ENCODE measurements at places on chromosomes 11 and 22.

GRCh38 chr22:42389143-42389542, 43.1 kb downstream of the NFAM1 start:
- peak; percentile 83 for ATAC-seq

DNA sequence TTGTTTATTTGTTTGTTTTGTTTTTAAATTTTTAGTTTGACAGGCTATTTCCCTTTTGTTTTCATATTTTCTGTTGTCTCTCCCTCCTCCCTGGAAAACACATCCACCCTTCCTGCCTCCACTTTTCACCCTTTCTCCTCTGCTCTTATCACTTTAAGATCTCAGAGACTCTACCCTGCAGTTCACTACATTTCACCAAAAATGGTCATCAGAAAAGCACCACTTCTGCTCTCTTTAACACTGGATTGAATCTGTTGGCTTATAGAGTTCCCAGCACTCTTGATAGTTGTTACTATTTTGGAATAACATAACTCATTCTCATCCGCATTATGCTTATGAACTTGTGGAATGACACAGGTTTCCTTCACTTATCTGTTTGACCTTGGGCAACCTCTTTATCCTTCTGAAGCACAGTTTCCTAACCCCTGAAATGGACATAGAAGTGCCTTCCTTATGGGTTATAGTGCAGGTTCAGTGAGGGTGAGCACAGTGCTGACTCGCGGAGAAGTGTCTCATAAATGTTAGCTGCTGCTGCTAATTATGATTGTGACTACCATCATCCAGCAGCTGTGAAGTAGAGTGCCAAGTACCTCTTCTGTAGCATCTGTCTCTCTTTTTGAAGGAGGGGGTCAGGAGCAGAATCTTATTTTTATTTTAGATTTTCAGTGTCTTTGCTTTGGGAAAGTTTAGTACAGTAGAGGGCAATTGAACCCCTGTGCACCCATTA, 15.0 kb downstream of the TEAD1 start:
- ATAC-seq, result no peak

- no peak for ATAC-seq
Measured at GRCh38 chr11:72750086-72750485, 2.1 kb downstream of the ARAP1 start.

GRCh38 chr11:80379620-80380278, 938.9 kb upstream of the TENM4 start:
- peak; percentile 91 for ATAC-seq

GRCh38 chr11:72738199-72739141, 13.7 kb downstream of the ARAP1 start:
- peak; percentile 83 for ATAC-seq

DNA sequence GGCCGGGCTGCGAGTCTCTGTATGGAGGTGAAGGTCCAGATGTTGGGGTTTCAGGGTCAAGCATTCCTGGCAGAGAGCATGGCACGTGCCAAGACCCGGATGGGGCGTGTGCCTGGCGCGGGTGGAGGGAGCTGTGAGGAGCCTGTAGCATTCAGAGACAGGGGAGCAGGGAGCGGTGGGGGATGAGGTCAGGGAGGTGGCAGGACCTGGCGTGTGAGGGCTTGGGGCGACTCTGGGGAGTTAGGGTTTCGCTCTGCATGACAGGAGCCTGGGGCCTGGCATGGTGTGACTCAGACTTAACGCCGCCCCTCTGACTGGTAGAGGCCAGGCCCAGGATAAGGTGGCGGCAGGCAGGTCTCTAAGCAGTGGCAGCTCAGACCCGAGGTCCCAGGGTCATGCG, 103.0 kb downstream of the KCNQ1 start:
- ATAC-seq, result peak; percentile 38

DNA sequence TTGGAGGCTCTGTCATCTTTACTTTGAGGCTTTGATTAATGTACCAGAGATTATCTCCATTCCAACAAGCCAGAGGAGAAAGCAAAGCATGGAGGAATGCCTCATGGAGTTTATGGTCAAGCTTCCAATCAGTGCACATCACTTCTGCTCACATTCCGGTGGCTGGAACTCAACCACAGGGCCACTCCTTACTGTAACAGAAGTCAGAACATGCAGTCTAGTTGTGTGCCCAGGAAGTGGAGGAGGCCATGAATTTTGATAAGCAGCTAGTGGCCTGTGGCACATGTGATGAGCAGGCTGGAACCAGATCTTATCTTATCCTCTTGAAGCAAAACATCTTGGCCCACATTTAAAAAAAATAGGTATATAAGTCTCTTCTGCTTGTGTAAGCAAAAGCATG, 258.9 kb upstream of the ARHGAP20 start:
- ATAC-seq, result no peak

GRCh38 chr22:45334068-45334467, 24.3 kb downstream of the FAM118A start:
- peak; percentile 27 for ATAC-seq

- no peak for ATAC-seq
Measured at GRCh38 chr11:108959105-108959761, 294.4 kb downstream of the DDX10 start.

GRCh38 chr22:44838316-44839016, 86.1 kb downstream of the ARHGAP8 start:
- no peak for ATAC-seq

DNA sequence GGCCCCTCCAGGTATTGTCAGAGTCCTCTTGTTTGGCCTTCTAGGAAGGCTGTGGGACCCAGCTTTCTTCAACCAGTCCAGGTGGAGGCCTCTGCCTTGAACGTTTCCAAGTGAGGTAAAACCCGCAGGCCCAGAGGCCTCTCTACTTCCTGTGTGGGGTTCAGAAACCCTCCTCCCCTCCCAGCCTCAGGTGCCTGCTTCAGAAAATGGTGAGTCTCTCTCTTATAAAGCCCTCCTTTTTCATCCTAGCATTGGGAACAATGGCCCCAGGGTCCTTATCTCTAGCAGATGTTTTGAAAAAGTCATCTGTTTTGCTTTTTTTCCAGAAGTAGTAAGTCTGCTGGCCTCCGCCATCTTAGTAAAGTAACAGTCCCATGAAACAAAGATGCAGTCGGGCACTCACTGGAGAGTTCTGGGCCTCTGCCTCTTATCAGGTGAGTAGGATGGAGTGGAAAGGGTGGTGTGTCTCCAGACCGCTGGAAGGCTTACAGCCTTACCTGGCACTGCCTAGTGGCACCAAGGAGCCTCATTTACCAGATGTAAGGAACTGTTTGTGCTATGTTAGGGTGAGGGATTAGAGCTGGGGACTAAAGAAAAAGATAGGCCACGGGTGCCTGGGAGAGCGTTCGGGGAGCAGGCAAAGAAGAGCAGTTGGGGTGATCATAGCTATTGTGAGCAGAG, at the start of gene CD3E:
Gene CD3E, plus strand, starts transcription at position 163 of the 681 bp plus-strand sequence. Its CDS starts 223 bp downstream, at position 386.
- ATAC-seq, result no peak

- no peak for ATAC-seq
Measured at GRCh38 chr11:6323291-6323905, 3.1 kb upstream of the CAVIN3 start.

GRCh38 chr22:49291169-49291568, 536.5 kb downstream of the BRD1 start:
- ATAC-seq, result no peak

DNA sequence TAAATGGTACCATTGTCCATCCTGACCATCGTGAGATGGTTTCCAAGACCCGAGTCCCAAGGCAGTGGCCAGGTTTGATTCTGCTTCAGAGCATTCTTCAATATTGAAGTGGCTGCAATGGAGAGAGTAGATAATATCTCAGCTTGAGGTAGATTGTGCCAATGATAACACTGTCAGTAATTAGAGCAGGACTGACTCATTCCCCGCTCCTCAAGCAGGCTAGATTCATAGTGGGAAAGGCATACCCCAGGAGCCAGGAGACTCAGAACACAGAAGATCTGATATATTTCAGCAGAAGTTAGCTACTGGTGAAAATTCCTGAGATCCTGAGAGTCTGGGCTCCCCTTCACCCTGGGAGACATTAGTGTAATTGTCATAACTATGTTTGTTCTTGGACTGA, 55.6 kb upstream of the LARGE1 start:
- no peak for ATAC-seq

DNA sequence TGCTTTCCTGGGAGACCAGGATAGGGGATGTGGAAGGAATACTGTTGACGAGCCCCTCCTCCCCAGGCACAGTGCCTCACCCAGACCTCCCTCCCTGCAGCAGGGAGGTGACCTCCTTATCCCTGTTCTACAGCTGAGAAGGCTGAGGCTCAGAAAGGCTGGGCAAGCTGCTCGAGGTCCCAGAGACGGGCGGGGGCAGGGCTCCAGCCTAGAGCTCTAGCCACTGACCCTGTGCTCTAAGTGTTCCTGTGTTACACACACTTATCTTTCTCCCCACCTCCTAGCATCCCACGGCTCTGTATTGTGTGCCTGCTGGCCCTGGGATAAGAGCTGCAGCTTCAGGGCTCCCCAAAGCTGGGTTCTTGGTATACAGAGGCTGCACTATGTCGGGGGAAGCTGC, 7.9 kb downstream of the CCDC134 start:
- ATAC-seq, result no peak

DNA sequence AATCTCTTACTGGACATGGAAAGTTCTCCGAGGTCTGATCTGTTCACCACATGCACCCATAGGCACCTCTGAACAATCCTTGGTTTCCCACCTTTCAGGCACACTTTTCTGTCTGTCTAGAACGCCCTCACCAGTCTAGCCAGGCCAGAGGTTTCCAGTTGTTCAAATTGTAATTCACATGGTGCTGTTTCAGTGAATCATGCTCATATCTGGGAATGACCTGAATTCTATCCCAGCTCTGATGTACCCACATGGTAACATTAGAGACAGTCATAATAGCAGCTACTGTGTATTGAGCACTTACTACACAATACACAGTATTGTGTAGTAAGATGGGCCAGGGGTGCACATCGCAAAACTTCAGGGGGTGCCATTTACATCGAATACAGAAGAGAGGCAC, 138.2 kb downstream of the COMMD9 start:
- ATAC-seq, result no peak

DNA sequence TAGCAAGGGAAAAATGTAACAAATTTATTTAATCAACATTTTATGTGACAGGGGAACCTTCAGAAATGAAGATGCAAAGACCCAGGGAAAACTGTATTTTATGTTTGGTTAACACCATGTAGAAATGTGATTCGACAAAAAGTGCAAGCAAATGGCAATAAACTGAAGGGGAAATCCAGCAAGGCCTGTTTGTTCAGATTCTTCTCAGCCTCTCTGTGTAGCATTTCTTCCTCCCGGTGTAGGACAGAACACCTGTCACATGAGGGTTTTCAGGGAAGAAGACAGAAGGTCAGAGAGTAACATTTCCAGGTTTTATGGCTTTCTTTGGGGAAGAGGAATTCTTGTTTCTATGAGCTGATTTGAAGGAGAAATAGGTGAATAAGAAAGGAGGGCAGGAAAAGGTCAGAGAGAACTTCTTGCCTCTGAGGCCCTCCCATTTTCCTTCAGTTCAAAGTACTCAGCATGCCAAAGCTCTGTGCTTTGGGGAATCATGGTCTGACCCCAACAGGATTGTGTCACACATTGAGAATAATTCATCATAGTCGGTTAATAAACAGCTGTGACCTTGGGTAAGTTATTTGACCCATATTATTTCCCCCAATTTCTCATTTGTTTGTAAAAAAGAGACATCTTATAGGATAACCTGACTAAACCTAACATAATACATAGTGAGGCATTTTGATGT, 45.5 kb upstream of the ME3 start:
- ATAC-seq, result no peak

GRCh38 chr11:72951888-72952287, 137.7 kb downstream of the ATG16L2 start:
- ATAC-seq, result no peak

DNA sequence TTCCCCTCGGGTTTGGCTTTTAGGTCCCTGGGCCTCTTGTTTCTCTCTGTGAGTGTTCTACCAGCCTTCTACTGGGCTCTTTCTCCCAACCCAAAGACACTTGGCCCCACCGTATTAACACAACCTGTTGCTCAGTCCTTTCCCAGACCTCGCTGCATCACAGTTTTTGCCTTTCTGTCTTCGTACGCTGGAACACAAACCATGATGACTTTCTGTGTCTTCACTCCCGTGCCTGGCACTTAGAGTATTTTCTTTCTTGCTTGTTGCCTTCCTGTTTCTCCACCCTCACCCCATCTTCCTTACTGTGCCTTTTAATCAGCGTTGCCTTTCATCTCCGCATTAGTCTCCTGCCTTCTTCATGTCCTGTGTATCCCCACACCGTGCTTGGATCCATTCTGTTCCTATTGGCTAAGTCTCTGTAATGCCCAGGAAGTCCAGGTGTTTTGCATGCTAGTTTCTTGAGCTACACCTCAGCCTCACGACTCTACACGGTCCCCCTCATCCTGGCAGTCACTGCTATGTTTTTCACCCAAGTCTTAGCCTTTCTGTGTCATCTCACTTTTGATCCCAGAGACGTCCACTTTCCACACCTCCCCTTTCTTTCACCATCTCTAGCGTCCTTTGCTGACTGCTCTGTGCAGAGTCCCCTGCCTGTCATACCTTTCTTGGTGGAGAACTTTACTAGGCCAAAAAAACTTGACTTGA, 1.6 kb downstream of the MARK2 start:
- no peak for ATAC-seq

DNA sequence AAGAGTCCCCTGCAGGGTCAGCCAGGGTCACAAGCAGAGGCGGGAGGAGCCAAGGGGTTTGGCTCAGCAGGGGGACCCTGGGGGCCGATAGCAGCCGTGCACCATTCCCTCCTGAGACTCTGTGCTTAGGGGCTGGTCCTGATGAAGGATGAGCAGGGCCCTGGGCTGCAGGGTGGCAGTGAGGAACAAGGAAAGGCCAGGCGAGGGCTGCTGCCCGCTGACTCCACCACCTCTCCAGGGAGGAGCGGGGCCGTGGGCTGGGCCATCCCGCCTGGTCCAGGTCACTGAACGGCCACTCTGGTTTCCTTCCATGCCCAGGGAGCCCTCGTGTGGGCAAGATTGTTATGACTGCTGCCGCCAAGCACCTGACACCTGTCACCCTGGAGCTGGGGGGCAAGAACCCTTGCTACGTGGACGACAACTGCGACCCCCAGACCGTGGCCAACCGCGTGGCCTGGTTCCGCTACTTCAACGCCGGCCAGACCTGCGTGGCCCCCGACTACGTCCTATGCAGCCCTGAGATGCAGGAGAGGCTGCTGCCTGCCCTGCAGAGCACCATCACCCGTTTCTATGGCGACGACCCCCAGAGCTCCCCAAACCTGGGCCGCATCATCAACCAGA, 9.2 kb upstream of the NDUFS8 start:
- peak; percentile 58 for ATAC-seq

GRCh38 chr11:67119585-67120391, 725 bp downstream of the KDM2A start:
- ATAC-seq, result no peak

DNA sequence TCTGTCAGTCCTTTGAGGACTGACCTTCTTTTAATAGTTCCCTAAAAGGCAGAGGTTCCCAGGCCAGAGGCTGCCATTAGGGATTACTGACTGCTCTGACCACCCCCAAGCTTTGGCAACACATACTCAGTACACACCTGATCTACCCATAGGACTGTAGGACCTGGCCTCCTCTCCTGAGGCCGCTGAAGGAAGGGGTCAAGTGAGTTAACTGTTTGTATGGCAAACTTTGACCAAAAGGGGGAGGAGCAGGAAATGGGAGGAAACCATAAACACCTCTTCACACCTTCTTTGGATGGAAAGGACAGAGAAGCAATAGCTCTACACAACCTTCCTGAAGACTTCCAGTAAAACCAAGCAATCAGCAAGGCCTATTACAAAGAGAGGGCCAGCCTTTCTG, 104.0 kb downstream of the APOL5 start:
- ATAC-seq, result no peak
